ENCODE measurements at places on chromosomes 2 and 18.

DNA sequence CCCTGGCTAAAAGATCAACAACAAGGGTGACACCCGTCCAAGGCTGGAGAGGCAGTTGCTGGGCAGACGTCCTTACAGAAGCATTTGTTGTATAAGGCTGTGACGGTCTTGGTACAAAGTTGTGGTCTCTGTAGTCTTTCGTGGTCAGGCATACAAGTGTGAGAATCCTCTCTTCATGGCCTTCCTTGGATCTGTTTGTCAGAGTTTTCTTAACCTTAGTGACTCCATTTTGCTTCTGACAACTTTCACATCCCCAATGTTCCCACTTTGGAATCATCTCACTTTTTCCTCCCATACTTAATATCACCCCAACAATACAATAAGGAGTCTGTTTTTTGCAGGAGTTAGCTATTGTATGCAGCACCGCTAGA, 72.7 kb upstream of the ZCCHC2 start:
- no peak for DNase-seq

GRCh38 chr18:48715711-48716361, 177.0 kb downstream of the CTIF start:
- DNase-seq: no peak

- DNase-seq: peak; percentile 51
Measured at GRCh38 chr2:217836901-217837491, 165.8 kb downstream of the TNS1 start.

- DNase-seq: no peak
Measured at GRCh38 chr18:63198868-63199742, 120.5 kb downstream of the BCL2 start.

- peak; percentile 84 for DNase-seq
Measured at GRCh38 chr2:2664989-2665833, 334.1 kb upstream of the MYT1L start.

DNA sequence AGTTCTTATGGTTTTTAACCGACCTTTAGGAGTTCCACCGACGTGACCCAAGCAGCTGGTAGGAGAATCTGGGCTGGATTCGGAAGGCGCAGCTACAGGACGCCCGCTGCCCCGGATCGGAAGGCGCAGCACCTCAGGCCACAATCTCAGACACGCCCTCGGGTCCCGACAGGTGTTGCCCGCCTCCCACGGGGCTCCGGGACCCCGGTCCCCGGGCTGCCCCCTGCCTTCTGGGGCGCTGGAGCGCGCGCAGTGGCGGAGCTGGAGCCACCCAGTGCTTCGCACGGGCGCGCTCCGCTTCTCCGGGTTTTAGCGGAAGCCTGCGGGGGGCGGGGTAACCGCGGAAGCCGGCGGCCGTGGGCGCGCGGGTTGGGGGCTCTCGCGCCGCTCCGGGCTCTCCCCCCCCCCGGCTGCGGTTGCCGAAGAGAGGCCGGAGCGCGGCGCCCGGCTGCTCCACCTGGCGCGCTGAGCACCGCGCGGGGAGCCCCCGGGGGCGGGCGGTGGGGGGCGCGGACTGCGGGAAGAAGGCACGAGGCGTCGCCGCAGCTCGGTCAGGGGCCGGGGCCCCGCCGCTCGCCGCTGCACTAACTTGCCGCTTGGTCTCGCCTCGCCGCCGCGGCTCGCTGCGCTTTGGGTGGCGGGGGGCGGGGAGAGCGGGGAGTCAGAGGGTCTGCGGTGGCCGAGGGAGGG, 718.8 kb downstream of the DPP10 start:
- DNase-seq: peak; percentile 78

DNA sequence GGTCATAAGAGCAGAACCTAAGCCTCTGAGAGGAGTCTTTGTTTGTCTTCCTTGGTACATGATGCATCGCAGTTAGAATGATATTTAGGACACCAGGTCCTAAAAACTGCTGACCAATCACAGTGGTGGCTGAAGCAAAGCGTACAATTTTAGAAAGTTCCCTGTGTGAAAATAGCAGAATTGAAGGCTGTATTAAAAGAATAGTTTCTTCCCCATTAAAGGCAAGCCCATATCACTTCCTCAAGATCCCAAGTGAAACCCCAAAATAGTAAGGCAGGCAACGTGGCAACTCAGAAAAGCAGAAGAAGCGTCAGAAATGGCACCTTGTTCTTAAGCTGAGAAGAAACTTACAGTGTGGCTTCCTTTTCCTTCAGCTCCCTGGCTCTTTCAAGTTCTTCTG, 154.8 kb upstream of the PGAP1 start:
- DNase-seq: no peak

GRCh38 chr2:160111951-160112798, 49.8 kb upstream of the PLA2R1 start:
- no peak for DNase-seq

DNA sequence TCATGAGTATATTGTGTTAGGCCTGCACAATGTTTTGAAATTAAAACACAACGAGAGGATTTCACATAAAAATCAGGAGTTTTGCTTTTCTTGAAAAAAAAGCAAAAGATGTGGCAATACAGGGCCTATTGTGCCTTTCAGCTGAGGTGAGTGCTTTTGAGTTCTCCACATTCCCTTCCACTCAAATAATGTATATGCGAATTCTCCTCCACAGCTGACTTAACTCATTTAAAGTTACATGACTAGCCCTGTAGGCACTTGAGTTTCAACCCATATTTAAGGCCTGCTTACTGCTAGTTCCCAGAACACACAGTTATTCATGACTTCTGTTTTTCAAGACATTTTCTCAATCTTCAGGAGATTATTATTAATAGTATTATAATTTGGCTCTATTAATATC, 353.1 kb downstream of the NUP35 start:
- DNase-seq: no peak
